ENCODE measurements at places on chromosomes 7 and 10.

GRCh38 chr7:124784879-124785818, 19.6 kb upstream of the GPR37 start:
- DNase-seq = peak; percentile 59

GRCh38 chr7:150431839-150432658, 18.4 kb upstream of the GIMAP8 start:
- DNase-seq = no peak

DNA sequence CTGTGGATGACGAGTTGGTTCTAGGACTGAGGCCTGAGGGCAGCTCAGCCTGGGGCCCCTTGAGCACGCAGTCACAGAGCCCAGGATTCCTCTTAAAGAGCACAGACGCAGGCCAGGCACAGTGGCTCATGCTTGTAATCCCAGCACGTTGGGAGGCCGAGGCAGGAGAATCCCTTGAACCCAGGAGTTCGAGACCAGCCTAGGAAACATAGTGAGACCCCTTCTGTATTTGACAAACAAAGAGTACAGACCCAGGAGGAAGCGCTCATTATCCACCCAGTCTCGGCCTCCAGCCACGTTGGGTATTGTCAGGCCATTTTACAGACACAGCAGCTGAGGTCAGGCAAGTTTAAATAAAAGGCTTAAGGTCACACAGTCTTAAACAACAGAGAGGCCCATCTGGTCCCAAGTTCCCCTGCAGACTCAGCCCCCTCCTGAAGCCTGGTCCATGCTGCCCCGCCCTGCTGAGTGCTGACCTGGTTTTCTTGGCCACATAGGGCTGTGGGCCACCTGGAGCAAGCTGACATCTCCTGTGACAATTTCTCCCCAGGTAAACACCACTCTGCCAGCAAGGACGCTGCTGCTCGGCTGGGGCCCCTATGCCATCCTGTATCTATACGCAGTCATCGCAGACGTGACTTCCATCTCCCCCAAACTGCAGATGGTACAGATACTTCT, 12.6 kb downstream of the RGR start:
- DNase-seq = no peak

- DNase-seq = no peak
Measured at GRCh38 chr7:132805766-132806165, 229.5 kb upstream of the PLXNA4 start.

DNA sequence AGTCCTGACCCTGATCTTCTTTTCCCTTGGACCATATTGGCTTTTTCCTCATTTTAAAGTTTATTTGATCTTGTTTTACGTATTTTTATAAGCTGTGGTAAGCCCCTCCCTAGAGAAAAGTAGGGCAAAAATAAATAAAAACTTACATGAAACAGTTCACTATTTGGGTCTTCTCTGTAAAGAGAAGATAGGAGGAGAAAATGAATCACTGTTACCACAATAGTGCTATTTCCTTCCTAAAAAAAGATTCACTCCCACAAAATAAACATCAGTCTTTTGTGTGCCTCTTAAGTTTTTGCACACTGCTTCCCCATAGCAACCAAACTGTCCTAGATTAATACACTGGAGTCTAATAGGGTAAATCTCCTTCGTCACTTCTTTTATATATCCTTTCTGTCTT, 1.4 kb upstream of the SVIL start:
- no peak for DNase-seq

DNA sequence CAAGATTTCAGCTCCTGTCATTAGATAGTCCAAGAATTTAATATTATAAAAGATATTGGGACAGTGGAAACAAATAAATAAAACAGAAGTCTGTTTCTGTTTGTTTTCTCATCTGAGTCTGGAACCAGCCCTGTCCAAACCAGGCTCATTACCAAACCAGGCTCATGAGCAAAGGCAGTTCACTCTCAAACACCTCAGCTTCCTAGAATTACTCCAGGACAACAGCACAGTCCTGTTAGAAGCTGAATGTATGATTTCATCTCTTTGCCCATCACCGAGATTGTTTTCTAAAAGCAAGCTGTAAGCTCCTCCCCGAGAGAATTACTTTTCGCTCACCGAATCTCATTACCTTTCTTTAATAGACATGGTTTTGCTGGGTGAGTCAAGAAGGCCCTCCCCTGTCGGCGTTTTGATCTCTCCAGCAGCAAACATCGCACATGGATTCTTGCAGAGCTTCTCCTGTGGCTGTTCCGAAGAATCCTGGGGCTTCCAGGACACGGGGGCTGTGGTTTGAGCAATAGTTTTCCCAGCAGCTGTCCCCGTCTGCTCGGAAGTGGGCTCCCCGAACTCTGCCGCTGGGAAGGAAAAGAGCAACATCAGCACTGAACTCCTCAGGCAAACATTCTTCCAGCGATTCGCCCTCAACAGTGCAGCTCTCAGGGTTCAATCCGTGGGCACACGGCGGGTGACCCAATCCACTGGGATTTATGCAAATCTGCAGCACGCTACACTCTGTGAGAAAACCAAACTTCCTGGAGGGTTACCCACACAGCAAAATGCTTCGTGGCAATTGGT, 112.5 kb downstream of the SVIL start:
- no peak for DNase-seq

- DNase-seq = no peak
Measured at GRCh38 chr10:93378997-93379730, 103.0 kb downstream of the MYOF start.

- DNase-seq = no peak
Measured at GRCh38 chr10:22489975-22490374, 144.7 kb downstream of the SPAG6 start.

DNA sequence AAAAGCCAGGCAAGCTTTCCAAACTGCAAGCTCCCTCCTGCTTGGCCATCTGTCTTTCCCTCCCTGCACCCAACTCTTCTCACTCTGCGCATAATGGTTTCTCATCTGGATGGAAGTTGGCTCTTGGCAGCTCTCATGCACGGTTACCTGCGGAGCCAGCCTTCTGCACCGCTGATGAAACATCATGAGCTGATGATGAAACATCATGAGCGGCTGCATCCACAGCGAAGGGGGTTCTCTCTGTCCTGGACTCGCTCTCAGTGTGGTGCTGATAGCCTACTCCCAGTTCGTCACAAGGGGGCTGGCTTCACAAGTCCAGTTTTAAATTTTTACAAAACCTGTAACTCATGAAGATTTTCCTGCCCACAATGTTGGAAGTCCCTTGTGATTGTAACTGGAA, 457.5 kb downstream of the ACTR3B start:
- DNase-seq = no peak

- DNase-seq = no peak
Measured at GRCh38 chr10:53422223-53422888, 649.8 kb upstream of the MBL2 start.
